ENCODE measurements at places on chromosomes 11 and 22.

- no peak for DNase-seq
These were observed 19.8 kb downstream of the SAMM50 start for GRCh38 chr22:43975041-43975440.

- no peak for DNase-seq
These were observed 115.4 kb upstream of the OR4B1 start for GRCh38 chr11:48101044-48101733.

DNA sequence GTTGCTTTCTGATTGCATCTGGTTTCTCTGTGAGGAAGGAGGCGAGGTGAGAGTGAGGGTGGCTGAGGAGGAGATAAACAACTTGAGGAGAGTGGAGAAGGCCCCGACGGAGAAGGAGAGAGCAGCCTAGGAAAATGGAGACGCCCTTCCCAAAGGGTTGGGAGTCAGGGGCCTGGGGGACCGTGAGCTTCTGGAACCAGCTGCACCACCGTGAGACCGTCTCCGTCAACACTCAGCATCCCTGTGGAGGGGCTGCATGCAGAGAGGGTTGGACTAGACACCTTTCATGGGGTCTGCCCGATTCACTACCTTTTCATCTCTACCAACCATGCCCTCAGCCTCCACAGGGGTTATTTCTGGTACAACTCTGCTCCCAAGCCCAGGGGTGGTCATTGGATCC lies 13.3 kb upstream of the KMT5B start:
- no peak for DNase-seq

- no peak for DNase-seq
These were observed 60.8 kb upstream of the PPARA start for GRCh38 chr22:46089426-46090035.

DNA sequence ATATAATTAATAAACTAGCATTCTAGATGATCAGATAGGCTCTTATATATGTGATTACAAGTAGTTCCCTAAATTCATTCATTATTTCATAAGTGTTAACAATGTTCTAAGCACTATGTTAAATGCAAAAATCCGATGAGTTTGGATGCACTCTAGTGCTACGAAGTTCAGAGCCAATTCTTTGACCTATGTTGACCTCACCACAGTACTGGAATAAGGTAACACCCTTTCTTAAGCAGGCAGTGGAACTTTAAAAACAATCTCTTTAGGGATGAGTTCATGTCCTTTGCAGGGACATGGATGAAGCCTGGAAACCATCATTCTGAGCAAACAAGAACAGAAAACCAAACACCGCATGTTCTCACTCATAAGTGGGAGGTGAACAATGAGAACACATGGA lies 68.3 kb upstream of the UCP3 start:
- DNase-seq: no peak

DNA sequence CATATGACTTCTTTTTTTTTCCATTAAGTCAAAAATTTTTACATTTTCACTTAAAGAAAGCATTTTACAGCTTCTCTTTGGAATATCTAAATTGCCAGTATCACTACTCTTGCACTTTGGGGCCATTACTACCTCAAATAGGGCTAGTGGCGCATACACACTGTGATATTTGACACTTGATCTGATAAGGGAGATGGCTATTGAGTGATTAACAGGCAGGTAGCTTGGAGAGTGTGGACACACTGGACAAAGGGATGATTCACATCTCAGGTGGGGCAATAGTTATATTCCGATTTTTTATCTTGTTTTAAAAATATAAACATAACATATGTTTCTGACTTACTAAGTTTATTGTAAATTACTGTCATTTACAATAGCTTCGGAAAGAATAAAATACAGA lies 2219.9 kb downstream of the LRRC4C start:
- no peak for DNase-seq
